ENCODE measurements at places on chromosomes 1 and 21.

GRCh38 chr1:180945551-180945950 lies 32.9 kb downstream of the KIAA1614 start:
- no peak for DNase-seq

DNA sequence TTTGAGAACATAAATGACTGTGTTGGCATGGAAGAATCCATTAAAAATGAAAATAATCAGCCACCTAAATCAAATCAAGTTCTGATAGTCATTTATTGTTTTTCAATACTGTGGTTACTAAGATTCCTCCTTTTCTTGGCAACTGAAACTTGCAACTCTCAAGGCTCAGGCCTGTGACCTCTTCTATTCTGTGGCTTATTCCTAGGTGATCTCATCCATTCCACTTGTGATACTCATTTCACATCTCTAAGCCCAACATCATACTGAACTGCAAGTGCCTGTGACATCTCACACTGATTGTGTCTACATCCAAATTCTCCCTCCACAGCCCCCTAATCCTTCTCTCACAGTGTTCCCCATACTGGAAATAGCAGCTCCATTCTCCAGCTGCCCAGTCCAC lies 4.8 kb upstream of the ST6GALNAC5 start:
- DNase-seq: no peak

- DNase-seq: no peak
These were observed 158.3 kb downstream of the TOMM20 start for GRCh38 chr1:234970401-234970730.

DNA sequence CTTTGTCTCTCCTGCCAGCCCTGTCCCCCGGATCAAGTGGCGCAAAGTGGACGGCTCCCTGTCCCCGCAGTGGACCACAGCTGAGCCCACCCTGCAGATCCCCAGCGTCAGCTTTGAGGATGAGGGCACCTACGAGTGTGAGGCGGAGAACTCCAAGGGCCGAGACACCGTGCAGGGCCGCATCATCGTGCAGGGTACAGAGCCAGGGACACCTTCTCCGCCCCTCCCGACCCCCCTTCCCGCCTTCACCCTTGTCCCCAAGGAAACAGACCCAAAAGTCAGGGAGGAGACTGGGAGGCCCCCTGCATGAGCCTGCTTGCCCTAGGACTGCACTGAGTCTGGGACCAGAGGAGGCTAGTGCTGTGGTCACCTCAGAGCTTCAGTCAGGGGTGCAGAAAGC lies 18.2 kb downstream of the CNTN2 start:
- no peak for DNase-seq

GRCh38 chr21:38830671-38831525 lies 25.2 kb downstream of the ETS2 start:
- no peak for DNase-seq

DNA sequence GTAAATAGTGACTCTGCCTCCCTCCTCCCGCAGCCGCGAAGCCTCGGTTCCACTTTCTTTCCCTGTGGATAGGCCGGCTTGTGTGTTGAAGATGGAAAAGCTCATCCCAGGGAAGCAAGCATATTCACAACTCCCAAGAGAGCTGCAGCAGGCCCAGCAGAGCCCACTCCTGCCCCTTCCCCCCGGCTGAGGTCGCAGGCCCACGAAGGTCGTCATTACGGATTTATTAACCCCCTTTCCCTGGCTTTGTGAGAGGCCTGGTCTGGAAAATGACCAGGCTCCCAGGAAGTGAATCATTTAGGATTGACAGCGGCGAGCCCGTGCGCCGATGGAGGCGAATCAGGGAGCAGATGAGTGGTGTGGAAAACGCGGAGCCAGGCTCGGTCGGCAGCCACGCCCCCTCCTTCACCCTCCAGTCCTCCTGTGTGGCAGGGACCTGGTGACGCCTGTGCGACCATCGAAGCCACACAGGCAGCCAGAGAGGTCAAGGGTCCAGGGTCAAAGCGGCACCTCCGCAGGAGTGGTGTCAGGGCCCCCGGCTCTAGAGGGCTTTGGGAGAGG lies 93.4 kb downstream of the PRDM16 start:
- no peak for DNase-seq

- DNase-seq: no peak
These were observed 1.1 kb upstream of the UAP1 start for GRCh38 chr1:162560303-162561036.

DNA sequence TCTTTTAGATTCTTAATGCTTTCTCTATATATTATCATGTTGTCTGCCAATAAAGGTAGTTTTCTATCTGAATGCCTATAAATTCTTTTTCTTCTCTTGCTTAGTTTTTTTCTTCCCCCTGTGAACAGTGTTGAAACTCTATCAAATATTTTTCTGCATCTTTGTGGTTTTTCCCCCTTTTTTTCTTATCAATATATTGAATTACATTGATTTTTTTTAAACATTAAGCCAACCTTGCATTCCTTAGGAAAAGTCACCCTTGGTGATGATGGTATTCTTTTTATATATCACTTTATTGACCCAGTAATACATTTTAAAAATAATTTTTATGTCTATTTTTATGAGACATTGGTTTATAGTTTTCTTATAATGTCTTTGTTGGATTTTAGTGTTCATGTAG lies 131.7 kb downstream of the RABGAP1L start:
- DNase-seq: no peak

DNA sequence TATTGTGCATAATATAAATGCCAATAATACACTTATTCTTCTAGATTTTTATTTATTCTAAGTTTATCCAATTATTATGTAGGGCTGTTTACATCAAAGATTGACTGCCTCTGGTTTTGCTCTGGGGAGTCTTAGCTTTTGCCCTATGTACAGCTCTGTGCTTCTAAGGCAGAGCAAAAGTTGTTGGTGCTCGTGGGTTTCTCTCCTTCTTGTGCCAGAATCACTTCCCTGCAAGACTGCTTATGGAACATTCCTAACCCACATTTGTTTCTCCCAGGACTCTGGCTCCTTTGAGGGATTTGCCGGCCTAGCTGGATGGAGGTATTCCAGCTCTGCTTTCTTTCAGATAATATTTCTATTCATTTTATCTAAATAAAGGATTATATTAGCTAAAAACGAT lies 849.1 kb downstream of the USP25 start:
- no peak for DNase-seq

GRCh38 chr1:190759807-190760206 lies 282.1 kb upstream of the BRINP3 start:
- no peak for DNase-seq

- no peak for DNase-seq
These were observed 23.4 kb upstream of the TRAPPC10 start for GRCh38 chr21:43988506-43989230.

DNA sequence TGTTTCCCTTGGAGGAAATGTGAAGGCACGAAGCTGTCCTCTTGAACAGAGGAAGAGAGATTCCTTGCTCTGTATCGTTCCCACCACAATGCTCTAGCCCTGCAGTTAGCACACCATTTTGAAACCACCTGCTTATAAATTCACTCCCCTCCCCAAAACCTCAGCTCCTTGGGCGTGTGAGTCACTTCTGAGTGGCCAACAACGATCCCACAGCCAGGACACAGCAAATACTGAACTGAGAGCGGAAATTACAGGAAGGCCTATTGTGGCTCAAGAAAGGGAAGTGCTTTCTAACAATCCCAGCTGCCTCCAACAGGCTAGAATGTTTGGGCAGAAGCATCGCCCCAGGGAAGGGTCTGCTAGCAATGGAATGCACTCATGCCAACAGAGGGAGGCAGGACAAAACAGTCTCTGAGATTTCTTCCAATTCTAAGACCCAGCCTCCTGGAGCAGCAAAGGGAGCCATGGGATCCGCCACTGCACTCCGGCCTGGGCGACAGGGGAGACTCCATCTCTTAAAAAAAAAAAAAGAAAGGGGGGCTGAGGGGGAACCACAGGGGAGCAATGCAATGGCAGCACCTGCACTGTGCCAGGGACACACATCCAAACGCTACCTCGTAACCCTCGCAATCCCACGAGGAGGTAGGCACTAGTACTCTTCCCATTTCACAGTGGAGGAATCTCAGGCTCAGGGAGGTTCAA lies 1.9 kb downstream of the TMEM53 start:
- no peak for DNase-seq

- DNase-seq: no peak
These were observed 17.4 kb downstream of the PIK3C2B start for GRCh38 chr1:204477036-204477740.

DNA sequence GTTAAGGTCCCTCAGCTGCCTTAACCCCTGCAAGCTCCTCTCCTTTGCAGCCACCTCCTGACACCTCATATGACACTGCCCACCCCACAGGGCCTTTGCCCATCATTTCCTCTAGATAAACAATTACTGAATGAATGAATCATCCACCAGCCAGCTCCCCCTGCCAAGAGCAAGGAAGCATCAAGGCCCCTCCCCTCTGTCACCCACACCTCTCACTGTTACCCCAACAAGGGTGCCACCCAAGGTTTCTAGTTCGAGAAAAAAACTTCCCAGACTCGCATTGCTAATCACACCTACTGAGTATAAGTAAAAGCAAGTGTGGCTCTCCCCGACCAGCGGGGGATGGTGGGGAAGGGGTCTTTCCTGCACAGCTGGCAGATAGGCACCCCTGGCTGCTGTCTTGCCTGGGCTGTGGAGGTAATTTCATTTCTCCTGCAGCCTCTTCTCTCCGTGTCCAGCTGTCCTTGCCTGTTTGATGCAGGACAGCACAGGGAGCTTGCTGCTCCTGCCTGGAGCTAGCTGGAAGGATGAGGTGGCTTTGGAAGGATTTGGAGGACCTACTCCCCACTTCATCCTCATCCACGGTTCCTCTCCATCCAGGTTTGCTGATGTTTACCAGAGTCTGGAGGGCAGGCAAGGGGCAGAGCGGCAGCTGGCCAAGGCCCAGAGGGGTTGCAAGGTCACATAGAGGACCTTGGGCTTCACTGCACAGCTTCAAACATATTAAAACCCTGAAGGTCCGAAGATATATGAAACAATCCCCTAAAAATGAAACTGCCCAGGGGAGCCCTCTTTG lies 33.1 kb upstream of the LBR start:
- DNase-seq: no peak

GRCh38 chr21:29557200-29557599 lies 258.5 kb downstream of the BACH1 start:
- DNase-seq: no peak

GRCh38 chr1:47919113-47919833 lies 77.9 kb downstream of the TRABD2B start:
- no peak for DNase-seq

DNA sequence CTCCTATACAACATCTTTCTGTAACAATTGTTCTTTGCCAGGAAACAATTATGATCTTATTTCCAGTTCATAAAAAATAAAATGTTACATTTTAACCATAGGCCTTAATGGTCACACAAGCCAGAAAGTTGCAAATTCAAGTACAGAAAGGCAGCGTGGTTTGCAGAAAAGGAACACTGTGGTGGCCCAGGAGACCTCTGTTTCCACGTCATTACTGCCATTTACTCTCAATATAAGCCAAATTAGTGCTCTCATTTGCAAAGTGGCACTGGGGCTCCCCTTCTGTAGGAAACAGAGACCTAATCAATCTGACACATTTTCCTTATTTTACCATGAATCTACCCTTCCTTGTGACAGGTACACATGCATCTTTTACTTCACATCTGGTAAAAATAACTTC lies 79.3 kb upstream of the TLR5 start:
- no peak for DNase-seq

DNA sequence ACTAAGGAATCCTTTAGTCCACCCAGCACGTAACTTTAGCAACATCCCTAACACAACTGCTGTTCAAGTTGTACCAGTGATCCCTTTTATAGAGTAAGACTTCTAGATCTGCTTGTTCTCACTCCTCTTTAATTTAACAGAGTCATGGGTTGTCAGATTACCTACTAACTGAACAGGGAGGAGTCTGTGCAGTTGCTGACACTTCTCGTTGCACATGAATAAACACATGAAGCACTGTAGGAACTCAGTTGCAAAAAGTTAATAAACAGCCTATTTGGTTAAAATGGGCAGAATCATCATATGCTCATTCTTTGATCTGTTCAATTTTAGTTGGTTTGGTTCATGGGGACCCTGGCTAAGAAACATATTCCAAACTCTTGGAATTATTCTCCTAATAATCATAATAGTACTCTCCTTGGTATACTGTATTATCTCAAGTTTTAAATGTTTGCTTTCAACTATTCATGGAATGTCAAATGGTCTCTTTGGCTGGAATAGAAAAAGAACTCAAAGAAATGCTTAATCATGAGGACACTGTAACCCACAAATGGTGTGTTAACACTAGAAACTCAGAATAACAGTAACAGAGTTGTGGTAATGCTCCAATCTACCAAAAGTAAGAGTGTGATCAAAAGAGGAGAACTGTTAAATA lies 15.6 kb downstream of the PLPPR5 start:
- no peak for DNase-seq

GRCh38 chr1:184283999-184284398 lies 102.8 kb upstream of the C1orf21 start:
- DNase-seq: no peak

GRCh38 chr1:33420870-33421775 lies 9.8 kb downstream of the PHC2 start:
- DNase-seq: no peak

GRCh38 chr1:202365092-202365815 lies 16.8 kb downstream of the PPP1R12B start:
- no peak for DNase-seq

DNA sequence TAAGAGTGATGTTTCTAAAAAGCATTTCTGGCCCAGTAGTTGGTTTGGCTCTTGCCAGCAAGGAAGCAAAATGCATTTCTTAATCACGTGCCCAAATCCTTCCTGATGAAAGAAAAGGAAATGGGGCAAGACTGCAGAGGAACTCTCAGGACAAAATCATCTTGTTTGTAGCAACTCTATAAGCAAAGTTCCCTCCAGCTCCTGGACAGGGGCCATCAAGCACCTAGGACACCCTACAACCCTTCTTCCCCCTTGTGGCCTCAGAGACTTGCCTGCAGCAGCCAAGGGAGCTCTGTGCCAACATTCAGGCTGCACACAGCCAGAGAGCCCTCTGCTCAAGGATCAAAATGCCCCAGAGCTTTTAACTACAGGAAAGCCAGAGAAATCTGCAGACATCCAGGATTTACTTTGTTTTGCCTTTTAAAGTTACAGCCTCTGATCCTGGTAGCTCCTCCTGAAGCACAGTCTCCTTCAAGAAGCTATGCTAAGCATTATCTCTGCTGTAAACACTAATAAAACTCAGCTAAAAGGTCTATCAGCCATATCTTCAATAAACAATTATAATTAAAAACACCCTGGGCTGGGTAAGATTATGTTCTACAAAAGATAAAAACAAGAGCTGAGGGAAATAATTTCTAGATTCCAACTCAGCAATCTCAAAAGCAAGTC lies 105.0 kb downstream of the KIAA0319L start:
- no peak for DNase-seq

GRCh38 chr21:18070392-18070791 lies 174.2 kb upstream of the CHODL start:
- DNase-seq: no peak

DNA sequence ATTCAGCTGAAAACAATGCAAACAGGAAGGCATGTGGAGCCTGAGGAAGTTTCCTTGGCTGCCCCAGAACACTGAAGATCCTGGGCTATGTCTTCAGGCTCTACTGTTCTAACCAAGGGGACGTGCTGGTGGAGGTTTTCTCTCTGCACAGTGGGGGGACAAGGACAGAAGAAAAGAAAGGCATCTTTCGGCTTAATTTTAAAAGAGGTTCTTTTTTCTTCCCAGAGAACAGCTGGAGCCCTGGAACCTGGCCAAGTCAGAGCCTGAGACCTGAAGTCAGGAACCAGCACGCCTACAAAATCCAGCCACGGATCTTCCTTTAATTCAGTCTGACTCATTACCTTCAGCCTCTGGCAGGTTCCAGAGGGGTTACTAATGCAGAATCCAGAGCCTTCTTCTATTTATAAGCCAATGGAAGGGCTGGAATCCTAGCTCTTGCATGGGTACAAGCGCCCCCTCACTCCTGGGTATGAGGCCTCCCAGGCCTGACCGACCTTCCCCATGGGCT lies 19.8 kb downstream of the CTNNBIP1 start:
- no peak for DNase-seq

- peak; percentile 32 for DNase-seq
These were observed 5.1 kb downstream of the TNFRSF8 start for GRCh38 chr1:12067900-12068821.
